ENCODE measurements at places on chromosomes 3 and 15.

DNA sequence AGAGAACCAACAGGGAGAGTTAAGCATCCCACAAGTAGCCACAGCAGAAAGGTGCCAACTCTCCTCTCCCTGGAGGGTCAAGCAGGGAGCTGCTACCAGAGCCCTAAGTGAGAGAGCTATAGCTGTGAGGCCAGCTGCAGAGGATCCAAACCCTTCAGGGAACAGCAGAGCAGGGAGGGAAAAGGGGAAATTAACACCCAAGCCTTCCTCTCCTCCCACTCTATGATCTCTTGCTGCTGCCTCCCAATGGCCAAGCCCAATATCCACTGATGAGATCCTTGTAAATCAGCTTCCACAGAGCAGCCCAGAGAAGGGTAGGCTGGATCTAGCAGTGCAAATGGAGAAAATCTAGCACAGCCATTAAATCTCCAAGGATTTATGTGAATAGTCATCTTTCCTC, 68.2 kb upstream of the THBS1 start:
- DNase-seq = no peak

DNA sequence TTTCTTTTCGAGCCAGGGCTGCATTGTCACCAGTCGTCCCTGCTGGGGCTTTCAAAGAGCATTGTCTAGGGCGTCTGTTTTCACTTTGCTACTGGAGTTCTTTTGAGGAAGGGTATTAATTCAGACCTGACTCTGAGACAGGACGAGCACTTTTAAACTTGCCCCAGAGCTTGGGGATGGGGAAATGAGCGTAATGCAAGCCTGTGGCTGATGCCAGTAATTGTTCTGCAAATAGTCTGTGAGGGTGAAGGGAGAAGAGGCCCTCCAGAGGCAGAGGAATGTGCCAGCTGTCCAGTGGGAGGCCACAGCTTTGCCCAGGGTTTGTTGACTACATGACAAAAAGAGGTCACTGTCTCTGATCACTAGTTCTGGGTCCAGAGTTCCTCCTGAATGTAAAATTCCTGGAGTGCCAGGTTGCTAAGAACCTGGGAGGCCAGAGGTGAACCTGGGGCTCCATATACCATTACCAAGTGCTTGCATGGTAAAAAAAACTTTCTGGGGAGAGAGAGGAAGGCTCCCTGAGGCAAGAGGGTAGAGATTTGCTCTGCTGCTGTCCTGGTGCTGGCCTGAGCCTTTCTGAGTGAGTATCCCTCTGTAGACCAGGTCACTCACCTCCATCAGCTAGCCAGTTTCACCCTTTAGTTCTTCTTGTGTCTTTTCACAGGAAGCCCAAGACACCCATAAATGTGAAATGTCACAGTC, 14.8 kb downstream of the EEFSEC start:
- no peak for DNase-seq

DNA sequence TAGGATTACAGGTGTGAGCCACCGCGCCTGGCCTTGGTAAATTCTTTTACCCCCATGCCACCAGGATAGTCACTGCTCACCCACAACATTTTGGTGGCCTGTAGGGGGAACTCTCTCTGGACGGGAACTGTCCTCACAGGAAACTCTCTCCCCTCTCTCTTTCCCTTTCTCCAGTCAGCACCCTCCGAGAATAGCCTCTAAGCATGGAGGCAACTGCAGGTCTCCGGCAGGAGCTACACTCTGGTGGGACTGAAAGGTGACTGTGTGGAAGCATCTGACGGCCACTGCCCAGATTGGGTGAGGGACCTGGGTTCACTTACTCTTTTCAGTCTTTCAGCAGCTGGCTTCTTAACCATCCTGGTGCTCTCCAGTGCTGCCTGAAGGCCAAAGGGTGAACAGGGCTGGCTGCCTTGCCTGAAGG, 21.3 kb downstream of the TRANK1 start:
- DNase-seq = no peak

- no peak for DNase-seq
These were observed 8.6 kb downstream of the LINS1 start for GRCh38 chr15:100593431-100593830.

GRCh38 chr3:80213086-80213485, 445.3 kb upstream of the ROBO1 start:
- no peak for DNase-seq

DNA sequence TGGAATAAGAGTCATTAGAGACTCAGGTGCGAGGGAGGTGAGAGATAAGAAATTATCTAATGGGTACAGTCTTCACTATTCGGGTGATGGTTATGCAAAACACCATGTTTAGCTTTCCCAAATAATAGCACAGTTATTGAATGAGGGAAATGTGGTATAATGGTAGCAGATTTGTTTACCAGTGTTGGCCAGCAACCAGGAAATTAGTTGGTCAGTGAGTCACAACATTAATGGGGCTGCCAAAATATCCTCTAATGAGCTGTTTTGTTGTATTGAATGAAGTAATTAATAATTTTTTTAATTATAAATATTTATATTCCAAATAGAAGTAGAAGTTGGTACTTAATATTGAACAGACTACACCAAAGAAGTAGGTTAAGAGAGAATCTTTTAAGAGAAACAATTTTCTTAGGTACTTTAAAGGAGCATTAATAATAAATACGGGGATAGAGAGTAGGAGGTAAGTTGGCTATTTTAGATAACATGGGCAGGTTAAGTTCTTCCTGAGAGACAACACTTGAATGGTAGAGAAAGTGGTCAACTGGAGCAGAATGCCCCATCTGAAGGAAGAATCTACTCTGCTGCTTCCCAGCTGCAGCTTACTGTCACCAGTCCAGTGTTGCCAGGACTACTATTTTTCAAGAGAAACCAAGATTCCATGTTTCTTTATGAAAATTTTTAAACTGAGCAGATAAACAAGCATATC, 218.8 kb downstream of the UBE2E2 start:
- DNase-seq = no peak

- DNase-seq = no peak
These were observed 3.6 kb upstream of the CD276 start for GRCh38 chr15:73680549-73680948.

- DNase-seq = peak; percentile 99
These were observed 152.9 kb downstream of the IGF1R start for GRCh38 chr15:98801234-98801561.

DNA sequence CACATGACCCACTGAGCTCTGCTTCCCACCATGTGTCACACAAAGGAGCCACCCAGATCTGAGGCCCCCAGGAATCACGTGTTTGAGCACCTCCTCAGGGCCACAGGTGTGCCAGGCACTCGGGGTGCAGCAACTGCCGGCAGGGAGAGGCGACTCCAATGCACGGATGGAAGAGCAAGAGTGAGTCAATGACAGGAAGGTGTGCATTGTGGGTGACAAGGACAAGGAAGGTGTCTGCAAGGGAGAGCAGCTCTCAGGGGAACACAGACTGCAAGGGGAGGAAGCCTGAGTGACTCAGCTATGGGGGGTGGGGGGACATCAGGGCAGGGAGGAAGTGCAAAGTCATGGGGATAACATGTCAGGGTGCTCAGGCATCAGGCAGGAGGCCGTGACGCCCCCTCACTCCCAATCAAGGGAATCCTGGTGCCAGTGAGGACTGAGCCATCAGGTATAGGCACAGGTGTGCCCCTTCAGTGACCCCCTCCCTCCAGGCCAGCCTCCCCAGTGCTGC, 67.4 kb downstream of the NUP210 start:
- no peak for DNase-seq

- no peak for DNase-seq
These were observed 3.4 kb upstream of the SELENOT start for GRCh38 chr3:150599611-150600297.

- DNase-seq = no peak
These were observed 24.5 kb upstream of the TRAK1 start for GRCh38 chr3:42066516-42067181.

DNA sequence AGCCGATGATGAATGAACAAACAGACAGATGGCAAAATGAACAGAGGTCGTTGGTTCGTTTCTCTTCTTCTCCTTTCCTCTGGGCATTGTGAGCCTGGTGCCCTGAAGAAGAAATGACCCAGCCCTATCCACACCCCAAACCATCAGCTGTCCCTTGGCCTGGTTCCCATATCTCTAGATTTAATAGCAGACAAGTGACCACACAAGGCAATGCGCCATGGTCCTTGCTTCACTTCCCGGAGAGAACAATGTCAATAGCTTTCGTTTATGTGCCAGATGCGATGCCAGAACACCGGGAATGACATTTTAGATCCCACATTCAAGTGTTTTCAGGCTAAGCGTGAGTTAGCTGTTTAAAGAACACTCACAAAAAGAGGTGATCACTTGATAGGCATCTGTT, 17.7 kb downstream of the POC1A start:
- DNase-seq = peak; percentile 52

- no peak for DNase-seq
These were observed 117.9 kb upstream of the PHLDB2 start for GRCh38 chr3:111741181-111741580.

- DNase-seq = no peak
These were observed 108.6 kb downstream of the ZNF385D start for GRCh38 chr3:21642433-21642832.

- no peak for DNase-seq
These were observed 256.4 kb upstream of the UBE2E1 start for GRCh38 chr3:23549148-23549910.

GRCh38 chr3:192417559-192418055, 309.7 kb downstream of the FGF12 start:
- no peak for DNase-seq

DNA sequence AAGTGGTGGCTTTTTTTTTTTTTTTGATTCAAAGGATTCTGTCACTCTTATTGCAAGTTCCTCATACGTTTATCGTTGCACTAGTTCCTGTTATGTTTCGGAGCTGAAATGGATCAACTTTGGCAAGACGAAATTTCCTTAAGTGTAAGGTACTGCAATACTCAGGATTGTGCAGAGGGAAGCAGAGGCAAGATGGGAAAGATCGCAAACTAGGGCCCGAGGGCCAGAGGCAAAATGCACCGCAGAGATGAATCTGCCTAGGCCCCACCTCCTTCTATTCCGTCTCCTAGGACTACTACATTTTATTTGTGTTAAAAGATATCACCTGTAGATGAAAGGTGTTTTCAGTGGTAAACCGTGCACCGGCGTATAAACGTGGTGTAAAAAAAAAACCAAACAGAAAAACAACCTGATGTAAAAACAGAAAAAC, 331 bp downstream of the RNU6-1 start:
- DNase-seq = peak; percentile 69

- no peak for DNase-seq
These were observed 114.8 kb upstream of the THBS1 start for GRCh38 chr15:39465843-39466749.

GRCh38 chr3:128504533-128504915, 11.5 kb upstream of the GATA2 start:
- DNase-seq = no peak

- no peak for DNase-seq
These were observed 3.3 kb downstream of the BNIP2 start for GRCh38 chr15:59685737-59686297.

GRCh38 chr15:67083135-67083762, 17.8 kb downstream of the SMAD3 start:
- no peak for DNase-seq

DNA sequence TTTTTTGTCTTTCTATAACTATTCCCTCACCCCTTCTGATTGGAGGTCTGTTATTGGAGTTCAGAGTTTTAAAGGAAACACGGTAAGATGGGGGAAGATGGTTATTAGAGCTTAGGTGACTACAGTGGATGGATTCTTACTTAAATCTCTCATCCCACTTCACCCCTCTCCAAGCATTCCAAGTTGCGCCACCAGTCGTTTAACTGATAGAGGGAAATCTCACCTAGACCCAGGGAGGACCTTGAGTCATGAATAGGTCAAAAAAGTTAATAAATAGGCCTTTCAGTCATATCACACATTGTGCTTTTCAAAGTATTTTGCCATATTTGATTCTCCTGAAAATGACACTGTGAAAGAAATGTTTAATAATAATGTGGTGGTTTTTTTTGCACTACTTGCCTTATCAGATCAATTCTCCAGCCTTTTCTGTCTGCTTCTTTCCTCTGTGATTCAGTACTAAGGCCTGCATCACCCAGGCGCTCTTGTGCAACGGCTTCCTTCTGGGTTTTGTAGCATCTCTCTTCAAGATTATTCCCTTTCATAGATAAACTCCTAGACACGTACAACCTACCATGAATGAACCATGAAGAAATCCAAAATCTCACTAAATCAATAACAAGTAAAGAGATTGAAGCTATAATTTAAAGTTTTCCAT, 100.4 kb upstream of the TGFBR2 start:
- DNase-seq = no peak

DNA sequence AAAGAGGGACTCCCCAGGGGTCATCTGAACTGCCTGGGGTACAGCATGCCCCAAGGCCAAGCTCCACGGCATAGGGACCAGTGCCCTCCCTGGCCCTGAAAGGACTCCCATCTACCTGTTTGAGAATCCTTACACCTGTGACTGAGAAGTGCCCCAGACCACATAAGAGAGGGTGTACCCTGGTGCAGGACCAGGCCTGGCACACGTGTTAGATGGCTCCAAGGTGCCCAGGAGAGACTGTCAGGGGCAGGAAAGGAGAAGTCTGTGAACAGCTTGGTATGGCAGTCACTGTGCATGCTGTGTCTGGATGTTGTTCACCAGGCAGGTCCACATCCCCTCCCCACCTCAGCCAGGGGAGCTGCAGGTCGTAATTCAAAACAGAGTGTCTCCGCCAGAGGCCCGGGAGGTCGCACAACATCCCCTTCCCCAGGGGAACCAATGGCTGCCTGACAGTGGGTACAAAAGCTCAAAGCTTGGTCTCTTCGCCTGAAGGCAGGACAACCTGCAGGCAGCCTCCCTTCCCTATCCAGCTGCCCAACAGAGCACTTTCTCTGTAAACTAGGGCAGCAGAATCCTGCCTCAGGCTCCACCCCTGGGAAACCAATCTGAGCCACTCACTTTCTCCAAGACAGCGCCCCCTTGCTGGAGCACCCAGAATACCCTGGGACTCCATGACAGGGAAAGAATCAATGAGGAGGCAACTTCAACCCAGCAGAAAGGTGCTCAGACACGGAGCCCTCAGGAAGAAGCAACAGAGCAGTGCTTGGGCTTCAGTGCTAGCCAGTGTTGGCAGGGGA, 3.9 kb downstream of the NUP210 start:
- no peak for DNase-seq

- DNase-seq = no peak
These were observed 8.0 kb upstream of the CERS3 start for GRCh38 chr15:100536733-100537132.

- no peak for DNase-seq
These were observed at the start of gene FAH for GRCh38 chr15:80152896-80153876. Gene FAH, plus strand, starts transcription at chr15:80152999. Its CDS starts 56 bp downstream, at chr15:80153055.

DNA sequence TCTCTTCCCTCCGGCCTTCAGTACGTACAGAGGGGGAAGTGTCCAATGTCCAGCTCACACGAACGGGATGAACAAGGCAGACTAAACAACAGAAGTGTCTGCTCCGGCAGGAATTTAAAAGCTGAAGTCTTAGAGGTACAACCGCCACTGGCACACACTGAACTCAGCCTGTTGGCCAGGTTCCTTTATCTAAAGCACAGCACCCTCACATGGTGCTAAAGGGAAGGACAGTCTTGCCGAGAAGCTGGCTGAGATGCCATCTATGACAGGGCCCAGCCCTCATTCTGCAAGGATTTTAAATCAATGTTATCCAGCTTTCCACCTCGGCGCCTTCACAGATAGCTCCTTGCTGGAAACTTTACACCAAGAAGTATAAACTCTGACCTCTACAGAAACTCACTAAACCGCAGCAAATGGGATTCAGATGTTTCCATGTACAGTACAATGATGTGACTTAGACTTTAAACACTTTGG, 2.8 kb downstream of the ADAMTS17 start:
- peak; percentile 87 for DNase-seq

- DNase-seq = no peak
These were observed 131.9 kb downstream of the SCAPER start for GRCh38 chr15:76773234-76773633.

Measured in pons (tissue), 1 donor.